ENCODE measurements at places on chromosomes 13 and 19.
A peak's percentile ranks its signal among the peaks of the same experiment; 100 is the strongest.

- H3K27me3 ChIP-seq: no peaks in the 10 kb centered on the region
- H3K4me1 ChIP-seq: no peaks in the 10 kb centered on the region
- no peak for DNase-seq
- H3K36me3 ChIP-seq: no peaks in the 10 kb centered on the region
Measured at GRCh38 chr19:52694921-52695320, 39.9 kb downstream of the ZNF611 start.

DNA sequence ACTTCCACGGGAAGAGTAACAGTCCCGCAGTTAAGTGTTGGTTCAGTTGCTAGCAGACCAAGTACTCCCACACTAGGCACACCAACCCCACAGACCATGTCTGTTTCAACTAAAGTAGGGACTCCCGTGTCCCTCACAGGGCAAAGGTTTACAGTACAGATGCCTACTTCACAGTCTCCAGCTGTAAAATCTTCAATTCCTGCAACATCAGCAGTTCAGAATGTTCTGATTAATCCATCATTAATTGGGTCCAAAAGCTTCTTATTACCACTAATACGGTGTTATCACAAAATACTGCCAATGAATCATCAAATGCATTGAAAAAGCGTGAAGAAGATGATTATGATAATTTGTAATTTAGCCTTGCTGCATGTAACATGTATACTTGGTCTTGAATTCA, 95.8 kb downstream of the URI1 start:
- no peak overlapping the region for H3K4me3 ChIP-seq
- no peak overlapping the region for H3K27ac ChIP-seq
- H3K4me1 ChIP-seq: no peaks in the 10 kb centered on the region
- H3K36me3 ChIP-seq: no peaks in the 10 kb centered on the region

DNA sequence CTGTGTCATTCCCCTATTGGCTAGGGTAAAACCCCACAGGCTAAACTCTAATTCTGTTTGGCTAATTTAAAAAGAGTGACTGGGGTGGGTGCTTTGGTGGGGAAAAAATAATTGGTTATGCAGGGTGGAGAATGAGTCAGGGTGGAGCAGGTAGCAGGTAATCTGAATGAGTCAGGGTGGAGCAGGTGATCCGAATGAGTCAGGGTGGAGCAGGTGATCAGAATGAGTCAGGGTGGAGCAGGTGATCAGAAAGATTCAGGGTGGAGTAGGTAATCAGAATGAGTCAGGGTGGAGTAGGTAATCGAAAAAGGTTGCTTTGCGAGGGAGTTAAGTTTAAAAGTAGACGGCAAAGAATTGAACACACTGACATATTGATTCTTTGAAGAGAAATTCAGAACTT, 1218.8 kb upstream of the ATXN8OS start:
- H3K4me1 ChIP-seq: no peaks in the 10 kb centered on the region
- DNase-seq: no peak
- H3K4me3 ChIP-seq: no peak overlapping the region
- no peak overlapping the region for H3K27ac ChIP-seq
- no peaks in the 10 kb centered on the region for H3K27me3 ChIP-seq

- H3K27ac ChIP-seq: no peak overlapping the region
- no peak overlapping the region for H3K4me3 ChIP-seq
- H3K27me3 ChIP-seq: peaks cover 10% of the 10 kb centered on the region
- no peaks in the 10 kb centered on the region for H3K36me3 ChIP-seq
- no peaks in the 10 kb centered on the region for H3K4me1 ChIP-seq
Measured at GRCh38 chr19:31725051-31725450, 375.8 kb upstream of the TSHZ3 start.

DNA sequence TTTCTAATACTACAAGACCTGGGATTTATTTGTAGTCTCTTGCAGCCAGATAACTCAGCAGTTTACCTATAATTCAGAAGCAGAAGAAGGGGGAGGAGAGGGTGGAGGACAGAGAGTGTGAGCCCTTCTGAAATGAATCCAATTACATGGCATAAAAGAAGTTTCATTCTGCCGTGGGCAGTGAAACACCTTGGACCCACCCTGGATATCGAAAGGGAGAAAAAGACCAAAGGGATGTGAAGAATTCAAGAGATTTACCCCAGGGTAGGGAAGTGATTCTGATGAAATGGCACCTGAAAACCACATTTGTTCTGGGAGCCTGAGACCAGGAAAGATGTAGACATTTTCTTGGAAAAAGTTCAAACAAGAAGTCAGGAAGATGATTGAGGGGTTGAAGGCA, 140.9 kb downstream of the NDFIP2 start:
- no peaks in the 10 kb centered on the region for H3K4me1 ChIP-seq
- no peak for DNase-seq
- peak overlapping the region; percentile 9 for H3K27ac ChIP-seq

DNA sequence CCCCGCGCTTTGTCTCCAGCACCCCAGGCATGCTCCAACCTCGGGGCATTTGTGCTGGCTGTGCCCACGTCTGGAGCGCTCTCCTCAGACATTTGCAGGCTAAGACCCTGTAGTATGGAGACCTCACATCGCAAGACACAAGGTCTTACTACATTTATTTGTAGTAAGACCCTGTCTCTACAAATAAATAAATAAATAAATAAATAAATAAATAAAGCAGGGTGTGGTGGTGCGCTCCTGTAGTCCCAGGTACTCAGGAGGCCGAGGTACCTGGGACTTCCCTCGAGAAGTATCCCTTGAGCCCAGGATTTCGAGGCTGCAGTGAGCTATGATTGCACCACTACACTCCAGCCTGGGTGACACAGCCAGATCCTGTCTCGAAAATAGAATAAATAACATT, 4.6 kb downstream of the NXNL1 start:
- no peak for DNase-seq
- H3K27ac ChIP-seq: no peak overlapping the region
- no peak overlapping the region for H3K4me3 ChIP-seq
- peaks cover 25% of the 10 kb centered on the region for H3K27me3 ChIP-seq

DNA sequence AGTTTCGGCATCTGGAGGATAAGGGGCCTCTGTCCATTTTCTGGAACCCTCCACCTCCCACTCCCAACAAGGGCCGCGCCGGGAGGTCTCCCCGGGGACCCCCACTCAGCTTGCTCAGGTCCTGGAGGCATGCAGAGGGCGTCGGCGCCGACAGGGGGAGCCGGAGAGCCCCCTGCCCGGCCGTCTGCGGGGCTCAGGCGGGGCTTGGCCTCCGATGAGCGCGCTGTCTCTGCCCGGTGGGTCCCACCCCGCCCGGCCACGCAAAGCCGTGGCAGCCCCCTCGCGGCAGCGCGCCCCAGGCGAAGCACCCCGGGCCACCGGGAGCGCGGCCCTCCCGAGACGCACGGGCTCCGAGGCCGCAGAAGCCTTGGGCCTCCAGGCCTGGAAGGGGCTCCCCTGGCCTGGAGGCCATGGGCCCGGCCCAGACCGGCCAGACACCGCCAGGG, 149.7 kb upstream of the ZNF536 start:
- no peak overlapping the region for H3K4me3 ChIP-seq
- DNase-seq: no peak
- no peak overlapping the region for H3K27ac ChIP-seq
- peaks cover 2% of the 10 kb centered on the region for H3K27me3 ChIP-seq

DNA sequence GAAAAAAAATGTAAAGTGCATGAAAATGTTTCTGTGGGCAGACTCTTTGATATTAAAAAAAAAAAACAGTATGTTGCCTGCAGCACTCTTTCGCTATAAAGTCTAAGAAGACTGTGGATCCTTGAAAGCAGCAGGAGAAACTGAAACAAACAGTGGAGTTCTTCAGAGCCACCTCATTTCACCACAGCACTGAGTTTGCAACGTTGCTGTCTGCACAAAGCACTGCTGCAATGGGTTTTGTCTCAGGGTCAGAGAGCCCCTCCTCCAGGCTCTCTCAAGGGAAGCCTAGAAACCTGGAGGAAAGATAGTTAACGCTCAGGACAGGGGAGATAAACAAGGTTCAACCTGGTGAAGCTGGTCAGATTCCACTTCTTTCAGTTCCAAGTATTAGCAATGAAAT, 248.7 kb downstream of the EFNB2 start:
- H3K36me3 ChIP-seq: no peaks in the 10 kb centered on the region
- no peak overlapping the region for H3K4me3 ChIP-seq
- no peak for DNase-seq
- H3K27ac ChIP-seq: no peak overlapping the region

GRCh38 chr19:38084196-38084595, 139.8 kb downstream of the DPF1 start:
- H3K4me3 ChIP-seq: no peak overlapping the region
- no peaks in the 10 kb centered on the region for H3K27me3 ChIP-seq
- no peak overlapping the region for H3K27ac ChIP-seq
- no peak for DNase-seq
- H3K4me1 ChIP-seq: no peaks in the 10 kb centered on the region

DNA sequence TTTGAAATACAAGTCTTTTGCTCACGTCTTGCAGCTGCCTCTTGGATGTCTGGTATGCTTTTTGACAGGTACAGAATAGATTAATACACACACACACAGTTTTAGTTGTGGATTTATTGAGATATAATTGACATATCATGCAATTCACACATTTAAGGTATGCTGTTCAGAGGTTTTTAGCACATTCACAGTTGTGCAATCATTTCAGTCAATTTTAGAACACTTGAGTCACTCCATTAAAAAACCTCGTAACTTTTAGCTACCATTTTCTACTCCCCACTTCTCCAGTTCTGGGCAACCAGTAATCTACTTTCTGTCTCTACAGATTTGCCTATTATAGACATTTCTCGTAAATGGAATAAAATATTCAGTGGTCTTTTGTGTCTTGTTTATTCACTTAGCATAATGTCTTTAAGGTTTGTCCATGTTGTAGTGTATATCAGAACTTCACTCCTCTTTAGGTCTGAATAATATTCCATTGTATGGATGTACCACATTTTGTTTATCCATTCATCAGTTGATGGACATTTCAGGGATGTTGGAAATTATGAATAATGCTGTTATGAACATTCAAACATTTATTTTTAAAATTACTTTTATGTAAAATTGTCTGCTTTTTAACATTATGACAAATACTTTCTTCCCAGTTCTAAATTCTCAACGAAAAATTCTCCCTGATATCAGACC, 2.5 kb upstream of the ZMYM2 start:
- DNase-seq: no peak
- no peaks in the 10 kb centered on the region for H3K4me1 ChIP-seq
- no peak overlapping the region for H3K4me3 ChIP-seq
- no peaks in the 10 kb centered on the region for H3K36me3 ChIP-seq

DNA sequence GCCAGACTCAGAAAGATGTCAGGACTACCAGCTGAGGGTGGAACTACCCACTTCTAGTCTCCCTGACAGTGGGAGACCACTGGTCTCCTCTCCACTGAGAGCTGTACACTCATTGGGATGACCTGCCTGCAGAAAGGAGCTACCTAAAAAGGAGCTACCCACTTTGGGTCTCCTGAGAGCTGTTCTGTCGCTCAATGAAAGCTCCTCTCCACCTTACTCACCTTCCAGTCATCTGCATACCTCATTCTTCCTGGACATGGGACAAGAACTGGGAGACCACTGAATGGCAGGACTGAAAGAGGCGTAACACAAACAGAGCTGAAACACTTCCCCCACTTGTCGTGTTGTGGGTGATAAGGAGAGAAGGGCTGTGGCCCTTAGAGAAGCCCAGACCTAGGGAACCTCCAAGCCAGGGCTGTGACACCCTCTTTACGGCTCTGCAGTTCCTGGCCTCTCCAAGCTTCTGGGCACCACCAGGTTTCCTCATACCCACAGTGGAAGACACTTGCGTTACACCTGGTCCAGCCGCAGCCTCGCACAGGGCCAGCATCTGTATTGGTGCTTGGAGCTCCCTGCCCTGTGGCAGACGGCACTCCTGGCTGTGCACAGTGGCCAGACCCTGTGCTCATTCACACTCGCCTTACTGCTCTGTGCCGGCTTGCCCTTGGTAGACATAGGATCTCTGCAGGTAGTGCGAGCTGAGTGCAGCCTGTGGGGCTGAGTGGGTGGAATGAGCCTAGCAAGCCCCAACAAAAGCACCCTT, 54.9 kb upstream of the SLITRK6 start:
- H3K27ac ChIP-seq: no peak overlapping the region
- no peaks in the 10 kb centered on the region for H3K36me3 ChIP-seq
- no peaks in the 10 kb centered on the region for H3K27me3 ChIP-seq
- no peaks in the 10 kb centered on the region for H3K4me1 ChIP-seq

- no peak overlapping the region for H3K4me3 ChIP-seq
- H3K27me3 ChIP-seq: peaks cover 27% of the 10 kb centered on the region
- H3K4me1 ChIP-seq: no peaks in the 10 kb centered on the region
Measured at GRCh38 chr13:110809871-110810486, 96.5 kb downstream of the ING1 start.

DNA sequence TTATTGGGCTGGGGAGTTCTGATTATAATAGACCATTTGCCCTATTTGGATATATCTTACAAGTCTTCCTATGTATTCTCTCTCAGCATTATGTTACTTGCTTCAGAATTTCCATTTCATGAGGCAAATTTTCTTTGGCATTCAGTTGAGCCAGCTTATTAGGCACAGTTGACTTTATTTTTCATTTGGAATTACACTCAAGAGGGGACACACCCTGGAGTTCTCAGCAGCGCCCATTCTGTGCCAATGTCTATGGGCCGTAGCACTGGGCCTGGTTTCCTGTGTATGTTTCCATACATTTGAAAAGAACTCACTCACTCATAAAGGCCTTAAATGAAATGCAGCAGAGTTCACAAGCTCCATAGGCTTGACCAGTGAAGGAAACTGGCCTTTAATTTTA, 138.5 kb downstream of the KLF12 start:
- DNase-seq: no peak
- no peaks in the 10 kb centered on the region for H3K4me1 ChIP-seq
- H3K4me3 ChIP-seq: no peak overlapping the region
- H3K27ac ChIP-seq: no peak overlapping the region
- H3K27me3 ChIP-seq: no peaks in the 10 kb centered on the region

DNA sequence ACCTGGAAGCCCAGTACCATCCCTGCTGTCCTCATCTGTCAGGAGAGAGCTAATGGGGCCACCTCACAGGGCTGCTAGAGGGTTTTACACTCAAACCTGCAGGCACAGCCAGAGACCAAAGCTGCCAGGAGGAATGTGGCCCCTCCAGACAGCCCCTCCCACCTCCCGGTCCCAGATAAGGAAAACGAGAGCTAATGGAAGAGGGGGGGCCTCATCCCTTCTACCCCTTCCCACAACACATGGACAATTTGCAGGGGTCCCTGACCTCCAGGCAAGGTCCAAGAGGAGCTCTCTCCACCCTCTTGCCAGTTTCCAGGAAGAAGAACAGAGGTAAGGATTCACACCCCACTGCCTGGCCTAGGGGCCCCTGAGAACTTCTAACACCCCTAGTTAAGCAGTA, 1.6 kb upstream of the PEPD start:
- peaks cover 11% of the 10 kb centered on the region for H3K27me3 ChIP-seq
- no peaks in the 10 kb centered on the region for H3K36me3 ChIP-seq
- H3K4me3 ChIP-seq: no peak overlapping the region
- no peaks in the 10 kb centered on the region for H3K4me1 ChIP-seq

DNA sequence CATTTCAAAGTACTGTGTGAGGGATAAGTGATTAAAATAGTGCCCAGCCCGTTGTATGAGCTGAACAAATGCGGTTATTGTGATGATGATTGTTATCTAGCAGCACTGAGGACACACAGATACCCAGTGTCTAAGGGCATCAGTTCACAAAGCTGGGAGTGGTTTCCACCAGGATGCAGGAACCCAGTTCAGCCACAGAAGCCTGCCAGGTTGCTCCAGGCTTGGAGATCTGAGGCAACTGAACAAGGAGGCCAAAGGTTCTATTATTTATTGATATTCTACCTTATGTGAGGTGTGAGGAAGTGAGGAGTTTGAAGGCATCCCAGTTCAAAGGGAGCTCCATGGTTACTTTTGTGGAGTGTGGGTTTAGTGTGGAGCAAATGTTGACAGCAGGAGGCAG, 13.2 kb downstream of the DIAPH3 start:
- H3K36me3 ChIP-seq: no peaks in the 10 kb centered on the region
- H3K4me3 ChIP-seq: no peak overlapping the region
- H3K27ac ChIP-seq: no peak overlapping the region
- no peaks in the 10 kb centered on the region for H3K27me3 ChIP-seq
